Heart right ventricle (tissue), 16 donors: ENCODE measurements at places on chromosomes 7 and 10. TPM values are rescaled to one million over a fixed set of nuclear protein-coding genes. Genes with fewer than 3 reads are reported as not detected.
A peak's percentile ranks its signal among the peaks of the same experiment; 100 is the strongest.

GRCh38 chr7:43784030-43784584, 25.6 kb downstream of the BLVRA start:
- H3K4me1 ChIP-seq, result peaks cover 48% of the 10 kb centered on the region
- peaks cover 31% of the 10 kb centered on the region for H3K36me3 ChIP-seq
- H3K27me3 ChIP-seq, result no peaks in the 10 kb centered on the region
- DNase-seq, result no peak
- H3K4me3 ChIP-seq, result no peak overlapping the region
- no peak overlapping the region for H3K27ac ChIP-seq

GDF10 gene
- total RNA-seq, result 0.47 TPM

FKBP6 gene
- not detected for total RNA-seq

DNA sequence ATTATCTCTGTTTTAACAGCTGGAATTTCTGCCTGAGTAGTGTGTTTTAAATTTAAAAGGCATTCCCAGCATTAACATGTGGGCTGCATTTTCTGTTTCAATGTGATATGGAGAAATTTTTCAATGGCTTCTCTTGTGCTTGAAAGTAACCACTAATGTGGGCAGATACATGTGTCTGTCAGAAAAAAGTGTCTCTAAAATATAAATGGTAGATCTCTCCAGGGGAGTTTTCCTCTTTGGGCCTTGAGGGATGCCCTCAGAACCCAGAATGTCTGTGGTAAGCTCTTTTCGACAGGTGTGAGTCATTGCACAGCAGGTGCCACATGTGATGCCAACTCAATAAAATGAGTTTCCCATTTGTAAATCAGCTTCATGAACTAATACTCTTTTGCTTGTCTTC, 221.1 kb downstream of the SEMA3E start:
- DNase-seq, result no peak
- no peaks in the 10 kb centered on the region for H3K27me3 ChIP-seq
- H3K36me3 ChIP-seq, result no peaks in the 10 kb centered on the region
- H3K27ac ChIP-seq, result no peak overlapping the region

GRCh38 chr7:100166970-100167911, 1.2 kb downstream of the GAL3ST4 start:
- peaks cover 35% of the 10 kb centered on the region for H3K4me1 ChIP-seq
- H3K27ac ChIP-seq, result no peak overlapping the region
- no peaks in the 10 kb centered on the region for H3K36me3 ChIP-seq

KLF14 gene
- 0.49 TPM for total RNA-seq

GRCh38 chr10:133212853-133213494, 17.0 kb upstream of the UTF1 start:
- no peak overlapping the region for H3K4me3 ChIP-seq
- DNase-seq, result peak; percentile 5
- no peaks in the 10 kb centered on the region for H3K4me1 ChIP-seq
- H3K27ac ChIP-seq, result no peak overlapping the region
- H3K27me3 ChIP-seq, result peaks cover 30% of the 10 kb centered on the region

DNA sequence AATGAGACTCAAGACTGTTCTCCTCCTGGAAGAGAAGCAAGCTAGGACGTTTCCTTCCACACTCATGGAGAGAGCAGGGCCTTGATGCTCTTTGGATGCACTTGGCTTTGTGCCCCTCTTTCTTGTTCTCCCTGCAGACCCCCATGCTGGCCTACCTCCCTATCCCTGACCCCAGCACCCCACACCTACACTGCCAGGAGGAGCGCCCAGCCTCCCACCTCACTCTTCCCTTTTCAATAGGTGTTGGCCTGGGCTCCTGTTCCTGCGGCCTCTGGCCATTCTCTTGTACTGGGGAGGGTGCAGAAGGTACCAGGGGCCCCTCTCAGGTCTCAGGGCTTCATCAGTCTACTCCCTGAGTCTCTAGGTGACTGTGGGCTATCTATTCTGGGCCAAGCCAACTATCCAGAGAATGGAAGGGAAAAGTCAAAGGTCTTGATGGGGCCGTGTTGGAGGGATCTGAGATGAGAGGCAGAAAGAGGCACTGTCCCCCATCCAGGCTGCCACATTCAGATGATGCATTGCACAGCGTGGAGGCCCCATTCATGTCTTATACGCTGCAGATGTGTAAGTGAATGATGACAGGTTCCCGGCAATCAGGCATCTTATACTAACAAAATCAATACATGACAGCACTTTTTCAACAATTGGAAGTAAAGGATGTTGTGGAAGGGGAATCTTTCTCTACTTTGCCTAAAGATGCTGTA, 32.7 kb upstream of the LOXL4 start:
- H3K4me3 ChIP-seq, result no peak overlapping the region
- H3K27ac ChIP-seq, result no peak overlapping the region
- H3K4me1 ChIP-seq, result peaks cover 26% of the 10 kb centered on the region
- H3K27me3 ChIP-seq, result peaks cover 11% of the 10 kb centered on the region

GRCh38 chr10:3807211-3807927, 22.4 kb upstream of the KLF6 start:
- H3K4me3 ChIP-seq, result no peak overlapping the region
- peak overlapping the region; percentile 88 for H3K27ac ChIP-seq
- H3K4me1 ChIP-seq, result peaks cover 67% of the 10 kb centered on the region
- H3K27me3 ChIP-seq, result no peaks in the 10 kb centered on the region
- H3K36me3 ChIP-seq, result no peaks in the 10 kb centered on the region

PLAU gene
- total RNA-seq, result 9.5 TPM

GRCh38 chr10:100038561-100039071, 28.9 kb upstream of the DNMBP start:
- no peak overlapping the region for H3K27ac ChIP-seq
- no peaks in the 10 kb centered on the region for H3K27me3 ChIP-seq
- no peaks in the 10 kb centered on the region for H3K36me3 ChIP-seq
- peak; percentile 22 for DNase-seq
- no peak overlapping the region for H3K4me3 ChIP-seq
- H3K4me1 ChIP-seq, result peaks cover 27% of the 10 kb centered on the region

- H3K27me3 ChIP-seq, result no peaks in the 10 kb centered on the region
- H3K4me3 ChIP-seq, result no peak overlapping the region
- no peaks in the 10 kb centered on the region for H3K36me3 ChIP-seq
- H3K27ac ChIP-seq, result no peak overlapping the region
Measured at GRCh38 chr7:115825456-115826115, 205.0 kb downstream of the TFEC start.

ZNF37A gene
- 7.3 TPM for total RNA-seq

- H3K27me3 ChIP-seq, result no peaks in the 10 kb centered on the region
- no peak overlapping the region for H3K27ac ChIP-seq
- no peak for DNase-seq
- no peaks in the 10 kb centered on the region for H3K36me3 ChIP-seq
Measured at GRCh38 chr10:42428534-42428933, 209.8 kb downstream of the ZNF33B start.

DNA sequence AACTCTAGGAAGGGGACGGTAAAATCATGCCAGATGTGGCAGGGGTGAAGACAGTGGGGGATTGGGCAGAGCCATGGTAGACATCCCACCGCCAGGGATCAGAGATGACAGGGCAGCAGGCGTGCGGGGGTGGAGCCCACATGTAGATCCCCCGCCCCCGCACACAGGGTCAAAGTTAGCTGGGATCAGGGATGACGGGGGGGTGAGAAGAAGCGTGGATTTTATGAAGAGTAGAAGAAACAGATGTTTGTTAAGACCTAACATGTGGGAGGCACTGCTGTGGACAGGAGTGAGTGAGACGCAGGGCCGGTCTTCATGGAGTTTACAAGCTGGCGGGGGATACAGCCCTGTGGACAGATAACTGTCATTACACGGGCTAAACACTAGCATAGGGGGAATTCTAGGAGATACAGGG, 154.0 kb upstream of the KLF14 start:
- DNase-seq, result no peak
- peaks cover 78% of the 10 kb centered on the region for H3K36me3 ChIP-seq
- H3K4me3 ChIP-seq, result no peak overlapping the region
- H3K4me1 ChIP-seq, result peaks cover 39% of the 10 kb centered on the region
- no peak overlapping the region for H3K27ac ChIP-seq

DNA sequence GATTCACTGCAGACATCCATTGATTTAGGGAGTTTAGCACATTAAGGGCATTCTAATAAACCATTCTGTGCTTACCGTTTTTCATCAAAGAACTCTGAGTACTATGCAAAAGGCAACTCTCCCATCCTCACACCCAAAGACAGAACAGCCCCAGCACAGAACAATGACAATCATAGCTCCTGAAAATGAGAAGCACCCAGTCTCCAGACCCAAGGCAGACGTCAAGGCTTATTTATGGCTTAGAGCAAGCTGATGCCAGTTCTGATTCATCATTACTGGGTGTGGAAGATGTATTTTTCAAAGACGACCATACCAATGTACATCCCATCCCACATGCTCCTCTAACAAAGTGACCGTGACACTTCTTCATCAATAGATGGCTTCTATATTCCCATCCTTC, 67.6 kb downstream of the OSBPL3 start:
- H3K27ac ChIP-seq, result no peak overlapping the region
- DNase-seq, result no peak
- H3K27me3 ChIP-seq, result no peaks in the 10 kb centered on the region
- H3K4me1 ChIP-seq, result no peaks in the 10 kb centered on the region

- DNase-seq, result no peak
- H3K4me1 ChIP-seq, result no peaks in the 10 kb centered on the region
- no peak overlapping the region for H3K4me3 ChIP-seq
- H3K27me3 ChIP-seq, result no peaks in the 10 kb centered on the region
- H3K36me3 ChIP-seq, result no peaks in the 10 kb centered on the region
Measured at GRCh38 chr7:41621953-41622831, 80.7 kb downstream of the INHBA start.

- no peaks in the 10 kb centered on the region for H3K36me3 ChIP-seq
- H3K4me3 ChIP-seq, result no peak overlapping the region
- H3K27ac ChIP-seq, result no peak overlapping the region
- peaks cover 9% of the 10 kb centered on the region for H3K27me3 ChIP-seq
- no peak for DNase-seq
Measured at GRCh38 chr10:71587941-71588573, 131.5 kb downstream of the C10orf105 start.

SPACDR gene
- total RNA-seq, result 0.44 TPM

CYP2W1 gene
- total RNA-seq, result not detected

GRCh38 chr7:39271402-39271801, 293.7 kb downstream of the POU6F2 start:
- H3K4me3 ChIP-seq, result no peak overlapping the region
- peak; percentile 63 for DNase-seq
- no peaks in the 10 kb centered on the region for H3K36me3 ChIP-seq
- peaks cover 10% of the 10 kb centered on the region for H3K27me3 ChIP-seq
- H3K4me1 ChIP-seq, result no peaks in the 10 kb centered on the region

- no peaks in the 10 kb centered on the region for H3K36me3 ChIP-seq
- no peak for DNase-seq
- no peak overlapping the region for H3K27ac ChIP-seq
Measured at GRCh38 chr10:82914655-82915136, 1039.7 kb downstream of the NRG3 start.

GRCh38 chr7:115549910-115550309, 480.7 kb downstream of the TFEC start:
- H3K36me3 ChIP-seq, result no peaks in the 10 kb centered on the region
- no peak for DNase-seq
- no peak overlapping the region for H3K27ac ChIP-seq
- H3K4me3 ChIP-seq, result no peak overlapping the region

AKR1D1 gene
- not detected for total RNA-seq

CPED1 gene
- total RNA-seq, result 21.0 TPM

MOGAT3 gene
- not detected for total RNA-seq

DNA sequence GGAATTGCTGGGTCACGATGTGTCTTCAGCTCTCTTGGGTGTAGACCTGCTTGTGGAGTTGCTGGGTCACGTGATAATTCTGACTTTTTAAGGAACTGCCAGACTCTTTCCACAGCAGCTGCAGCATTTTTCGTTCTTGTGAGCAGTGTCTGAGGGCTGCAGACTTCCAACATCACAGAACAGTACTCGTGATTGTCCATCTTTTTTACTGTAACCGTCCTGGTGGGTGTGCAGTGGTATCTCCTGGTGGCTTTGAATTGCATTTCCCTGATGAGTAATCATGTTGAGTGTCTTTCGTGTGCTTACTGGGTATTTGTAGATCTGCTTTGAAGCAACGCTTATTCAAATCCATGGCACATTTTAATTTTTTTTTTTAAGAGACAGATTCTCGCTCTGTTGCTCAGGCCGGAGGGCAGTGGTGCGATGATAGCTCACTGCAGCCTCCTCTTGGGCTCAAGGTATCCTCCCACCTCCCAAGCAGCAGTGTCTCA, 22.7 kb downstream of the INPP5A start:
- H3K4me1 ChIP-seq, result peaks cover 27% of the 10 kb centered on the region
- no peaks in the 10 kb centered on the region for H3K36me3 ChIP-seq
- H3K27ac ChIP-seq, result no peak overlapping the region
- H3K4me3 ChIP-seq, result no peak overlapping the region
- no peak for DNase-seq

PLEKHS1 gene
- not detected for total RNA-seq

GRCh38 chr10:2886662-2887061, 180.7 kb upstream of the PFKP start:
- no peaks in the 10 kb centered on the region for H3K4me1 ChIP-seq
- DNase-seq, result no peak
- no peak overlapping the region for H3K4me3 ChIP-seq
- no peak overlapping the region for H3K27ac ChIP-seq
- H3K36me3 ChIP-seq, result no peaks in the 10 kb centered on the region
- peaks cover 9% of the 10 kb centered on the region for H3K27me3 ChIP-seq

FAM171A1 gene
- total RNA-seq, result 10.5 TPM

TAC1 gene
- total RNA-seq, result not detected

H2BK1 gene
- not detected for total RNA-seq

SPDYE8 gene
- not detected for total RNA-seq

BMPR1A gene
- total RNA-seq, result 53.8 TPM

ANK3 gene
- 225 TPM for total RNA-seq

GRCh38 chr10:92419740-92420545, 129.0 kb downstream of the MARCHF5 start:
- peaks cover 9% of the 10 kb centered on the region for H3K4me1 ChIP-seq
- no peak overlapping the region for H3K27ac ChIP-seq
- peak overlapping the region; percentile 50 for H3K4me3 ChIP-seq
- H3K36me3 ChIP-seq, result no peaks in the 10 kb centered on the region
- H3K27me3 ChIP-seq, result no peaks in the 10 kb centered on the region

DNA sequence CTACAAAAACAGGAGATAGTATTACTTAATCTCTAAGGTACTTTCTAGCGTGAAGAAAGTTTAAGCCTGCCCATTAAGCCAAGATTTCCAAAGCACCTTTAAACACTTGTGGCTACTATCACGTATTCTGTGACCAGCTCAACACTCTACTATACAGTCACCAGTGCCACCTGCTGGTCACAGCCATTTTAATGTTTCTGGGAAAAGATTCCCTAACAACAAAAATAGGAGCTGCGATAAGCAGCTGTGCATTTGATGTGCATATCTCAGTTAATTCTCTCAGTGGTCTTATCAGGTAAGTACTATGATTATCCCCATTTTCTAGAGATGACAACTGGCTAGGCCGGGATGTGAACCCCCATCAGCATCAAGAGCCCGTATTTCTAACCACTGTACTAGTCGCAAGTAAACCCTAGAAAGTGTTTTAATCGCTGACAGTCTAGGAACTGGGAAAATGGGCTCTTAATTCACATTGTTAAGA, 860 bp downstream of the SEC31B start:
- peak; percentile 65 for DNase-seq
- H3K27me3 ChIP-seq, result peaks cover 13% of the 10 kb centered on the region
- H3K4me1 ChIP-seq, result no peaks in the 10 kb centered on the region
- H3K27ac ChIP-seq, result peak overlapping the region; percentile 28
